ENCODE measurements at places on chromosomes 2 and 18.

DNA sequence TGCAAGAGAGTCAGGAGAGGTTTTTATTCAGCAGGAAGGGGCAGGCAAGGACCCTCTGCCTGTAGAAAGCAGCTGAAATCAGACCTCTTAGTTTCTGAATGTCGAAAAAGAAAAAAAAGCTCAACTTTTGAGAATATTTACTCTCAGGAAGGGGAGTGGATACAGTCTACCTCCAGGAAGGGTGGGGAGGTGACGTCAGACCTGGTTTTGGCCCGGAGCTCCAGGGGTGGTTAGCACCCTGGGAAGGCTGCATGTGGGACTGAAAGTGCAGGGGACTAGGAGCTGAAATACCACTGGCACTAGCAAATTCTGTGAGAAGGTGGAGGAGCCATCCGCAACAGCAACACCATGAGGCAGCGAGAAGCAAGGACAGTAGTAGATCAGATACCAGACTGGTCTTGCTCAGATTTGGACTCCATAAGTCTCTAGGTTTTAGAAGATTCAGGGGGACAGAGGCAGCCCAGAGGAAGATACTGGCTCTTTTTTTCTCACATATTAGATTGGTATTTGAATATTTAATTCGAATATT, 19.8 kb downstream of the MC2R start:
- no peak for DNase-seq

GRCh38 chr2:9021563-9022211, 18.2 kb upstream of the MBOAT2 start:
- no peak for DNase-seq

GRCh38 chr18:26454192-26454591, 94.2 kb downstream of the KCTD1 start:
- DNase-seq = no peak

DNA sequence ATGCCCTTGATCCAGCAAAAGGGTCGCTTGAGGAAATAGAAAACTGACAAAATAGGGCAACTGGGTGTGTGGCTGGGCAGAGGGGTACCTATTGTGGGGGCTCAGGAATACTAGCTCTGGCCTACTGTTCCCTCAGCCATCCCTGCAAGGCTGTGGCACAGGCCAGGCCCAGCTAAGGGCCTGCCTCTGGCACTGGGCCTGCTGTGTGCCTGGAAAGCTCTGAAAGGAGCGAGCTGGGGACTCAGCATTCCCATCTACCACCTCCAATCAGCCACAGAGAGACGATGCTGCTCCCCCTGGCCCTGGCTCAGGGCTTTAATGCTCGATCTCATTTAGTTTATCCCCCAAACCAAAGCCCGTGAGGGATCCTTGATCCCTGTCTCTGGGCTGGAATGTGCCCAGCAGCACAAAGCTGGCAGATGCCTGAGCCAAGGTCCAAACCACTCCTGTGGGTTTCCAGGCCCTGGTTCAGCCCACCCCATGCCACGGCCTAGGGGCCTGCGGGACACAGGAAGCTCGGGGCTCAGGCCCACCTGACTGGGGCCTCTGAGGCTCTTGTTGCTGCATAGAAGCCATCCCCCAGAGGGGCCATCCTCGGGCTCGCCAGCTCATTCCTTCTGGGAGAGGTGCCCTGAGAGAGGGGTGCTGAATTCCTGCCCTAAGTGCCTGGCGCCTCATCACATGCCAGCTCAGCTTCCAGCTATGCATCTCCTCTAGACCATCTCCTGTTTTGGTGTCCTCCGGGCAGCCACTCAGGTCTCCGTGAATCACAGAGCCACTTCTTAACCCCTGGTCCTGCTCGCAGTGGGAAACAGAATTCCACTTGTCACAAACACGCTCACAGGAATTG, 43.0 kb upstream of the KCNF1 start:
- no peak for DNase-seq

DNA sequence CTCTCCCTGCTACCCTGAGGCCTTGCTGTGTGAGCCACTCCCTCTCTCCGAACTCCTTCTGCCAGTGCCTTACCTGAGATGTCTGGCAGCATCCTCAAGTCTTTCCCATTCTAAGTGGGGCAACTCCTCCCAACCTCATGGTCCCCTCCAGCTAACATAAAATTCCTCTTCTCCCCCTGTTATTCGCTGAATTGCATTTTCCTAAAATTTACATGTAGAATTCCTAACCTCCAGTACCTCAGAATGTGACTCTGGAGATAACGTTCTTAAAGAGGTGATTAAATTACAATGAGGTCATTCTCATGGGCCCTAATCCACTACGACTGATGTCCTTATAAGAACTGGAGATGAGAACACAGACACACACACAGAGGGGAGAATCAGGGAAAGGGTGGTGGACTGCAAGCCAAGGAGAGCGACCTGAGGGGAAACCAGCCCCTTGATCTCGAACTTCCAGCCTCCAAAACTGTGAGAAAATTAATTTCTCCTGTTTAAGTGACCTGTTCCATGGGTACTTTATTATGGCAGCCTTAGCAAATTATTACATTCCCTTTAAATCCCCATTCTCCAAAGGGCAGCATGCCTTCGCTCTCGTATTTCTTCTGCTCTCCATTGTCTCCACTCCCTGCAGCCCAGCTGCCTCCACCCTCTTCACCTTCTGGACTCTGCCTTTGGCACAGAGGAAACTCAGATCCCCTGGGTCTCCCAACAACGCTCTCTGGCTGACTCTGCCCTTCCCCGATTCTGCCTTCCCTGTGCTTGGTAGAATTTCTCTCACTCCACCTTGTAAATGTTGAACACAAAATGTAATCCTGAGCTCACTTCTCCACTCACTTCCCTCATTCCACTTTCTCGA, 70.5 kb downstream of the TGIF1 start:
- no peak for DNase-seq

DNA sequence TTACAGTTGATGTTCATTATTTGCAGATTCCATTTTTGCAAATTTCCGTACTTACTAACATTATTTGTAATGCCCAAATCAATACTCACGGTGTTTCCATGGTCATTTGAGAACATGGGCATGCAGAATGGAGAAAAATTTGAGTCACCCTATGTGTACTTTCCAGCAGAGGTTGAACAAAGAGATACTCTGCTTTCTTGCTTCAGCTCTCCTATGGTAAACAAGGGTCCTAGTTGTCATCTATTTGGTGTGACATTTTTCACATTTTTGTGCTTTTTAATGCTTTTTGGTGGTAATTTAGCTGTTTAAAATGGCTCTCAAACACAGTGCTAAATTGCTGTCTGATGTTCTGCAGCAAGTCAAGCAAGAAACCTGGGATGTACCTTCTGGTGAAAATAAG, 444.4 kb upstream of the CELF4 start:
- no peak for DNase-seq

DNA sequence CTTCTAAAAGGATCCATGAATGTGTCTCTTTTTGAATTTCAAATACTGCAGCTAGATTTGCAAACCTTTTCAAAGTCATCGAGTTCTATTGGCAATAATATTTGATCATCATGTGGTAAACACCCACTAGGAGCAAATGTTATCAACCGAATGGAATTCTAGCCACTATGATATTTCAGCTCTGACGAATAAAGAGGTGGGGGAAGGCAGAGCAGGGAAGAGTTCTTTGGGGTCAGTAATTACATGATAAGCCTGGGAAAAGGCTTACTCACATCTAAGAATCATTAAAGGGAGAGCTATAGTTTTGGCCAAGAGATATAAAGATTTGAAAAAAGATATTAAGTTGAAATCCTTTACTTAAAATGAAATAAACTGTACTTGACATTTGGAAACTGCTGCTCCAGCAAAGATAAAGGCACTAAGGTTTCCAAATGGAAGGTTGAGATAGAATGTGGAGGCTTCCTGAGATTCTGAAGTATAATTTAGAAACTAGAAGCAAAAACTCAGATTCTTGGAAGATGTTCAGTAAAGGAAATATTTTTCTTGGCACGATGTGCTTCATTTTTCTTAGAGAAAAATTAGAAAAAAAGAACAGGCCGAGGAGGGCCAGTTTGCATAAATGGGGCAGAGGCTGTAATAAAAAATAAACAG, 104.7 kb upstream of the ARHGAP28 start:
- DNase-seq = no peak

DNA sequence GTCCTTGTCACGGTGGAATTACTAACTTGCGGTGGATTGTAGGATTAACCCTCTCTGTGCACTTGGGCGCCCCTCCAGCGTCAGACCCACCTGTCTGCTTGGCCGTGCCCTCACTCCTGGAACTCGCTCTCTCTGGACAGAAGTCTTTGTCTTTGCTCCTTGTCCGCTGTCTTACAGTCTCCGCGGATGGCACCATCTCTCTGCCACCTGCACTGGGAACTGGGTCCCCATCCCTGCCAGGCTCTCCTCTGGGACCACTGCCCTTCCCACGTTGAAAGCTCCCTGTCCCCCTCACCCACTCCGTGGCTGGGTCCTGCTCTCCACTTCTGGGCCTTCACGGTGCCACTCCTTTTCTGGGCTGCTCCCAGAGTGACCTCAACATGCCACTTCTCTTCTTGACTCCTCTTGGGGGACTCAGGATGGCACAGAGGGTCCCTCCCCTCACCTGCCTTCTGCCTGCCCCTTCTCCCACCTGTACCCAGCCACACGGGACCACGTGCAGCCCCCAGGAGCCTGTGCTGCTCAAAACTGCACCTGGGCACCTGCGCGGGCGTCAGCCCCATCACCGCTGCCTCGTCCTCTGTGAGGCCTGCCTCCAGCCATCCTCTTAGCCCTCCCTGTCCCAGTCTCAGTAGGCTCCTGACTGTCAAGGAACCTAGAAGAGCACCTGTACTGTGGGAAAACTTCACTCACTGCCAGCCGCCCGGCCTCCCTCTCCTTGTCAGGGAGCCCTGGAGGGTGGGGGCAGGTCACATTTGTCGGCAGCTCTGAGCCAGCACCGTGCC, 11.1 kb downstream of the CNDP2 start:
- no peak for DNase-seq

DNA sequence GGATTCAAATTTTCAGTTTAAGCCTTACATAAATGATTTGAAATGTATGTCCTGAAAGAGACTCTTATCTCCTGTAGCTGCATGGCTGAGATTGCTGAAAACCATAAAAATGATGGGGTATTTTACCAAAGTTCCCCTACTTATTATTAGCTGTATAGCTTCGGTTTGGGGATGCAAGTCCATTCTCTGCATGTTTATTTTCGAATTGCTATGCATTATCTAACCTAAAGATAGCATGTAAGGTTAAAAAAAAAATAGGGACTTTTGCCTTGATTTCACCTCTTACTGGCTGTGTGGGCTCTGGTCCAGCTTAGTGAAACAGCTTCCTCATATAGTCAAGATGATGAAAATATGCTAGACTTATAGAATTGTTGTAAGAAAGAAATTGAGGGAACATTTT, 14.0 kb upstream of the ACOXL start:
- no peak for DNase-seq

- no peak for DNase-seq
Measured at GRCh38 chr2:160368988-160369930, 124.3 kb downstream of the RBMS1 start.

GRCh38 chr2:170548304-170548703, 166.8 kb upstream of the SP5 start:
- no peak for DNase-seq

- no peak for DNase-seq
Measured at GRCh38 chr2:12921321-12921720, 204.6 kb downstream of the TRIB2 start.

- DNase-seq = no peak
Measured at GRCh38 chr2:180062178-180062577, 55.1 kb upstream of the CWC22 start.

DNA sequence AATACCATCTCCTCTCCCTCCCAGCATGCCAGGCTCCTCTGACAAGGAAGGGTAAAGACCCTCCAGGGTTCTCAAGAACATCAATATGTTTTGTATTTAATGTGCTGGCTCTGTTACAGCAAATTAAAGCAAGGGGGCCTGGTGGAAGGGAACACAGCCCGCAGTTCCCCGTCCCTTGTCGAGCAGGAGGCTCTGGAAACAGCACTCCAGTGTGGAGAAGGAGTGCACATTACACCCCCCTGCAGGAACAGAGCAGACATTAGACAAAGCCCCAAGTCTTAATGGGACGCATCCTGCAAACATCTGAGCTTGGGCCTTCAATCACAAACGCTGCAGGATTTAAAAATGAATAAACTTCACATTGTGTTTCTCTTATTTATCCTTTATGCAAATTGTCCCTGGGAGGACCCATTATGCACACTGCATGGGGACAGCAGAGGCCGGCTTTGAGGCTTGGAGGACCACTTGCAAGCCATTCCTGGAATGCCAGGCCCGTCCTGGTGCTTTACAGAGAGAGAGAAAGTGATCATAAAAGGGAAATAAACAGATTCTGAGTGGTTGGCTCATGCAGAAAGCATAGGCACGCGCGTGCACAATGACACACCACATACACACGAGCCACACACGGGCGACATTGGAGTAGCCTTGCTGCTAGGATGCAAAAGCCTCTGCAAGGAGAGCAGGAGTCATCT, 328.7 kb downstream of the SMAD2 start:
- DNase-seq = no peak

DNA sequence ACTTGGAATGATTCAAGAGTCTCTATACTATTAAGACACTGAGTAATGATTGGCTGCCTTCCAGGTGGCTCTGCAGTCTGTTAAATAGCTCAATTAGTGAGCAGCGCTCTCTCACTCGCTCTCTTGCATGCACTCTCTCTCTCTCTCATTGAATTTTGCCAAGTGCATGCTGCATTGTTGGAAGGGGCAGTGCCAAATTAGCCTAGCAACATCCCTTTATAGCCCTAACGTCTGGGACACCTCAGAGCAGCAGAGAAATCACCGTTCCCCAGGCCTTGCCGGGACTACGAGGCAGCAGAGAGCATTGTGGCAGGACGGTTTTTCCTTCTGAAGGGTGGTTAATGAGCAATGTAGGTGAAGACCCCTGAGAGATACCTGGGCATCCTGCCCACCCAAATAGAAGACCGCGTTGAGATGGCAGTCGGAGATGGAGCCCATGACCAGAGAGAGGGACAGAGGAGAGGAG, 447.6 kb upstream of the POU3F3 start:
- peak; percentile 57 for DNase-seq

DNA sequence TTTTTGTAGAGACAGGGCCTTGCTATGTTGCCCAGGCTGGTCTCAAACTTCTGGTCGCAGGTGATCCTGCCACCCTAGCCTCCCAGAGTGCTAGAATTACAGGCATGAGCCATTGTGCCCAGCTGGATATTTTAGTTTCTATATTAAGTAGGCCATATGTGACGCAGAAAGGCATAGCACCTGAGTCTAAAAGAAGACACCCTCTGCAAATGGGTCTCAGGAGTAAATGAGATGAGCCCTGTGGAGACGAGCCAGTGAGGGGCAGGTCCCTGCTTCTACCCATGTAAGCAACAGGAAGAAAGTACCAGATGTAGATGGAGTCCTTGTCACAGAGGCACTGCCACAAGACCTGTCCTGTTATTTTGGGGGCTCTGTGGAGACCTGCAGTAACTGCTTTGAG, 322.4 kb downstream of the PTPRM start:
- no peak for DNase-seq

Measured in right forelimb (tissue), 1 donor.